AG04450 (cell line): ENCODE measurements at places on chromosomes 2 and 18. TPM values are rescaled to one million over a fixed set of nuclear protein-coding genes. Genes with fewer than 3 reads are reported as not detected.

The NEU2 gene
- polyA plus RNA-seq: not detected in 2 replicates

The DNER gene
- 0.05 TPM in 1 of 2 replicates, not detected in the other for polyA plus RNA-seq

The ATP6V1B1 gene
- 0.57 and 0.82 TPM in 2 replicates for polyA plus RNA-seq

The CPO gene
- 0.12 TPM in 1 of 2 replicates, not detected in the other for polyA plus RNA-seq

The COL5A2 gene
- polyA plus RNA-seq: 269 and 305 TPM in 2 replicates

The GCKR gene
- 0.14 and 0.36 TPM in 2 replicates for polyA plus RNA-seq

The HOXD11 gene
- not detected in 2 replicates for polyA plus RNA-seq

The COL4A3 gene
- polyA plus RNA-seq: 0.07 TPM in 1 of 2 replicates, not detected in the other

The CHPF gene
- 24.4 and 37.2 TPM in 2 replicates for polyA plus RNA-seq

The COL4A4 gene
- polyA plus RNA-seq: 0.05 and 0.06 TPM in 2 replicates

The CTAGE1 gene
- 0.05 TPM in 1 of 2 replicates, not detected in the other for polyA plus RNA-seq

The IL18R1 gene
- 2.0 and 2.5 TPM in 2 replicates for polyA plus RNA-seq

The BOLL gene
- polyA plus RNA-seq: not detected in 2 replicates

The MC2R gene
- not detected in 2 replicates for polyA plus RNA-seq

The PROM2 gene
- 0.10 and 0.12 TPM in 2 replicates for polyA plus RNA-seq

The PSD4 gene
- 0.32 and 0.37 TPM in 2 replicates for polyA plus RNA-seq

The SULT1C4 gene
- 4.0 and 4.1 TPM in 2 replicates for polyA plus RNA-seq

The CD207 gene
- polyA plus RNA-seq: not detected in 2 replicates

The TRABD2A gene
- polyA plus RNA-seq: 30.2 and 32.8 TPM in 2 replicates

The GREB1 gene
- 0.12 and 0.17 TPM in 2 replicates for polyA plus RNA-seq

The ANKRD30B gene
- not detected in 2 replicates for polyA plus RNA-seq

The NPPC gene
- not detected in 2 replicates for polyA plus RNA-seq

The CHST10 gene
- 11.3 and 11.6 TPM in 2 replicates for polyA plus RNA-seq

The PRSS56 gene
- not detected in 2 replicates for polyA plus RNA-seq

The HTR2B gene
- polyA plus RNA-seq: 1.2 TPM in 2 replicates

The MOCOS gene
- polyA plus RNA-seq: 4.2 and 5.1 TPM in 2 replicates
